ENCODE measurements at places on chromosomes 1 and 21.
A peak's percentile ranks its signal among the peaks of the same experiment; 100 is the strongest.

DNA sequence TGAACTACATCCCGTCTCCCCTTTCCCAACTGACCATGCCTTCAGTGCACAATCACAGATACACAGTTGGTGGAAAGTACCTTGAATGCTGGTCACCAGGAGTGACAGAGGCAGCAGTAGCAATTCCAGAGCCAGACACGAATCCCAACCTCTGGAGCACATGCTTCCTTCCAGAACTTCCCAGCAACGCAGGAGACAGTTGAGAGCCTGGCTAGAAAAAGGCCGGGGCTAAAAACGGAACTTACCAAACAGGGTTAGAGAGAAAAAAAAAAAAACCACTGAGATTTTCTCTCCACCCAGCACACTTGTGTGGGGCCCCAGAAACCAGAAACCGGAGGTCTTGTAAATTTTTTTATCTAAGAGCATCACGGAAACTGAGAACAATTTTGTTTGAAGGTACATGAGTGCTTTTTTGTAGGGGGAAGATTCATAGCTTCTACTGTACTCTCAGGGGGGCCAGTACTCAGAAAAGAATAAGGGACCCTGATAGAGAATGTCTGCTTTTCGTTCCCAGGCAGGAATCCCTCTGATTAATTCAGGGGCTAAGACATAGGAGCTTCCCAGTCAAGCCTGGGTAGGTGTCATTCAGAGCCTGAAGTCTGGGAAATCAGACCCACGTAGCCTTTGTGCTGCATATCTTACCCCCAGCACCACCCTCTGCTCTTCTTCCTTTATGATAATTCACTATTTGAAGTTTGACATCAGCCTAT is at the start of gene CD48:
TSS of gene CD48 (minus strand) at position 221 of the 710 bp plus-strand sequence. CDS start at position 162, 59 bp downstream.
- no peak for DNase-seq

DNA sequence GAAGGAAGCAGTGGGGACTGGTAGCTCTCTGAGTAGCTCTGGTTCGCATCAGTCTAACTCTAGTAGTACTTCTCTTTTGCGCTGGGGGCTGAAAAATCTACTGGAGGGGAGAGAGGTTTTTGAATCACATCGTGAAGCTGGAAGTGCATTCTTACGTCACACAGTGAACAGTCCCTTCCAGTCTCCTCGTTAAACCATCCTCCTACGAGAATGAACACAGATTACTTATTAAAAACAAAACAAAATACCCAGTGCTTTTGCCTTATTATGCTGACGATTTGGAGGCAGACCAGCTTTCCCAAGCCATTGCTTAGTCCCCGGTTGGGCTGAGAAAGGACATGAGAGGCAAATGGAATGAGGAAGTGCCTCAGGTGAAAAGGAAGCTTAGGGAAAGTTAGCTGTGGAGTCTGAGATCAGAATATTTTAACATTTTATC is 16.1 kb downstream of the HUNK start:
- no peak for DNase-seq

DNA sequence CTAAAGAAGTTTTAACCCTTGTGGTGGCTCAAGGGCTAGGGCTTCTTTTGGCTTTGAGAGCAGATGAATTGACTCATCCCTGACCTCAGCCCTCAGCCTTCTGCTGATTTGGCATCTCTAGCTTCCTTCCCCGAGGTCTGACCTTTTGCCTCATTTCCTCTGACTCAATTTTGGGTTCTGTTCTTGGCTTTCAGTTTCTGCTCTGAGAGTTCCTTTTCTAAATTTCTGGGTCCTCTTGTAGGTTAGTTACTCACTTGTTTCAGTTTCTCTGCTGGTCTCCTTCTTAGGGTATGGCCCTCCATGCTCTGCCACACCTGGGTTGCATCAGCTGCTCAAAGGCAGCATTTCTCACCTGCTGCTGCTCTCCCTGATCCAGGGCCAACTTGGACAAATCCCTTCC is 19.4 kb downstream of the PDE4B start:
- peak; percentile 17 for DNase-seq

GRCh38 chr1:8477983-8478362 is 160.1 kb downstream of the SLC45A1 start:
- DNase-seq = no peak

DNA sequence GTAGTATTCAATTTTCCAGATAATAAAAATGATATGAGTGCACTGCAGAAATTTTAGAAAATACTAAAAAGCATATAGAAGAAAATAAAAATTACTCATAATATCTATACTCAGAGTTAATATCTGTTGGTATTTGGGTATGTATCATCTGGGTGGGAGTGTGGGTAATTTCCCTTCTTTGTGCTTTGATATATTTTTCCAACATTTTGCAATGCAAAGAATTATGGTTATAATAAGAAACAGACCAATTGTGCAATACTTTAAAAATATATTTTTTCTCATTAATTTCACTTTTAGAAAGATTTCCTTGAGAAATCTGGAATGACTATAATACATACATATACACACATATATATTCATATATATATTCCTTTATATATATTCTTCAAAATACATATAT is 665.7 kb downstream of the ADGRL2 start:
- DNase-seq = no peak

DNA sequence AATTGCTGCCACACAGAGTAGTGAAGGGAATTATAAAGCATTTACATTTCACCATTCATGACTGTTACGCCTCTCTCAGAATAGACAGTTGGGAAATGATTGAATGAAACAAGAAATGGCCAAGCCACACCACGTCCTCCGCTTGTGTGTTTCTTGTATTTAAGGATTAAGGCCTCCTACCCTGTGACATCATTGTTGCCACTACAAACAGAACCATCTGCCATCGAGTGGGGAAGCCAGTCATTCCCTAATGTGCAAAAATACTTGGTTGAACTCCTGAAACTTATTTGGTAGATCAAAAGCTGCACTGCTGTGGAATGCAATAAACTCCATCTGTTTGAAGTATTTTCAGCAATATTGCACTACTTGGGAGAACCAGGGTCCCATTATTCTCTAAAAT is 99.0 kb upstream of the C1orf105 start:
- no peak for DNase-seq

DNA sequence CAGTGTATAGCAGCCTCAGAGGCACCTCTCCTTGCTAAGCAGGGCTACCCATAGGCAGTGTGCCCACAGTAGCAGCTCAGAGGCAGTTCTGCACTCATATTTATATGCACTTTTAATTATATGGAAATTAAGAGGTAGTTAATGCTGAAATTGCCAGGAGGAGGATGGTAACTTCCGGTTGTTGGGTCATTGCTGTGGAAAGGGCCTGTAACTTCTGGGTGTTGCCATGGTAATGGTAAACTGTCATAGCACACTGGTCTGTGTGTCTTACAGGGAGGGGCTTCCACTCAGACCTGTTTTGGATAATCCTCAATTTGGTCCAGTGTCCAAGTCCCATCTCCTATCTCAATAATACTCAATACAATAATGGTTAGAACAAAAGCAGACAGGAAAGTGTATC is 7.6 kb downstream of the CFH start:
- DNase-seq = no peak

GRCh38 chr1:203702130-203702577 is 62.8 kb upstream of the LAX1 start:
- DNase-seq = peak; percentile 56

GRCh38 chr1:2194319-2194897 is at the start of gene FAAP20:
Gene FAAP20 (minus strand): TSS chr1:2194772. CDS start chr1:2194749, 23 bp downstream.
- DNase-seq = peak; percentile 58

DNA sequence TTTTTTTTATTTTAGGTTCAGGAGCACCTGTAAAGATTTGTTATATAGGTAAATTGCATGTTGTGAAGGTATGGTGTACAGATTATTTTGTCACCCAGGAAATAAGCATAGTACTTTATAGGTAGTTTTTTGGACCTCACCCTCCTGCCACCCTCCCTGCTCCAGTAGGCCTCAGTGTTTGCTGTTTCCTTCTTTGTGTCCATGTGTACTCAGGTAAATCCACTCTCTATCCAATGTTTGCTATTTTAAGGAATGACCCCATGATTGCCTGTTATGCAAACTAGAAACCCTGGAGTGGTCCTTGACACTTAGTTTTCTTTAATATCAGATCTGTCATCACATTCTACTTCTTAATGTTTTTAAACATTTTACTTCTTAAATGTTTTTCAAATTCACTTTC is 33.9 kb downstream of the LHX9 start:
- DNase-seq = no peak

DNA sequence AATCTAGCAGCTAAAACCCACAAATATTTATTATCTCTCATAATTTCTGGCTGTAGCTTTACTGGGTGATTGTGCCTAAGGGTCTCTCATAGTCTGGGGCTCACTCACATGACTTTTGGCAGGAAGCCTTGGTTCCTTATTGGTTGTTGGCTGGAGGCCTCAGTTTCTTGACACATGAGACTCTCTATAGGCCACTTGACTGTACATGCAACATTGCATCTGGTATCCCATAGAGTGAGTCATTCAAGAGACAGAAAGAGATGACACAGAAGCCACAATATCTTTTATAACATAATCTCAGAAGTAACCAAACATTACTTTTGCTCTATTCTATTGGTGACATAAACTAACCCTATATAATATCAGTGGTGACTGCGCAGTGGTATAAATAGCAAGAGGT is 128.5 kb upstream of the HNRNPU start:
- no peak for DNase-seq

GRCh38 chr21:34801519-34802132 is 132.8 kb downstream of the CLIC6 start:
- DNase-seq = no peak

DNA sequence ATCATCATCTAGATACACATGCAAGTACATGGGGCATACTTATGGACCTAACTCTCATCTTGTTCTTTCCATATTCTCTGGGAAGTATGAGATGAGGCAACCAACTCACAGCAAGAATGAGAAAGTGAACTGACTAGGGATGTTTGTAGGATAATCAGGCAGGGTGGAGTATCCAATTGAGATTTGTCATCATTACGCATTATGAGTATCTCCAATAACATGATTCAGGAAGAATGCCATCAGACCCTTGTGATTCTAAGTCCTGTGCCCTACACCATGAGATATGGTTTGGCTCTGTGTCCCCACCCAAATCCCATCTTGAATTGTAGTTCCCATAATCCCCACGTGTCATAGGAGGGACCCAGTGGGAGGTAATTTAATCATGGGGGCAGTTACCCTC is 154.0 kb downstream of the SLC30A10 start:
- no peak for DNase-seq

DNA sequence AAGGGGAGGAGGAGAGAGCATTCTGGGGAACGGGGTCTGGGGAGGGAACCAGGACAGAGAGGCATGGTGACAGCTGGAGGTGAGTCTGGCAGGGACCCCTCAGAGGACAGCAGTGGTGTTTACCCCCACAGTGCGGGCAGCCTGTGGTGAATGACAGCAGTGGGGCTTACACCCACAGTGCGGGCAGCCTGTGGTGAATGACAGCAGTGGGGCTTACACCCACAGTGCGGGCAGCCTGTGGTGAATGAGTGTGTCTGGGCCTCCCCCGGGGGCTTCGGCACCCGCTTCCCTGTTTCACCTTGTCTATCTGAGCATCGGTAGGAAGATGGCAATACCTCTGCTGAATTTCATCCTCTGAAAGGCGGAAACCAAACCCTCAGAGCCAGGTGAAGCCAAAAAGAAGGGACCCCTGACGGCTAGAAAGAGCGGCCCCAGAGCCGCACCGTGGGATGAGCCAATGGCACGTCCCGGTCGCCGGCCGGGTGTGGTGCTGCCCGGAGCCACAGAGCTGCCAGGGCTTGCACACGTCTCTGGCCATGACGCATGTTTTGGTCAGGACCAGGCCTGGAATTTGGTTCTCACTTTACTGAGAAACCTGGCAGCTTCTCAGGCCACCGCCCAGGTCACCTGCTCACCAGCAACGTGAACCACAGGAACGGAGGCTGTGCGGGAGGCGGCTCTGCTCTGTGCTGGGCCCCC is 54.1 kb downstream of the SIK1 start:
- no peak for DNase-seq

- DNase-seq = no peak
Measured at GRCh38 chr1:75034376-75034775, 99.8 kb upstream of the LHX8 start.

- DNase-seq = no peak
Measured at GRCh38 chr1:14794136-14794768, 195.8 kb downstream of the KAZN start.

GRCh38 chr1:71521655-71522264 is 440.9 kb upstream of the ZRANB2 start:
- DNase-seq = no peak
